ENCODE measurements at places on chromosomes 4 and X.

- no peak for DNase-seq
These were observed at the start of gene NAT8L for GRCh38 chr4:2059046-2059725. Gene NAT8L (plus strand): TSS chr4:2059327. CDS start chr4:2059512, 185 bp downstream.

- no peak for DNase-seq
These were observed 8.4 kb upstream of the ELF4 start for GRCh38 chrX:130118441-130119311.

DNA sequence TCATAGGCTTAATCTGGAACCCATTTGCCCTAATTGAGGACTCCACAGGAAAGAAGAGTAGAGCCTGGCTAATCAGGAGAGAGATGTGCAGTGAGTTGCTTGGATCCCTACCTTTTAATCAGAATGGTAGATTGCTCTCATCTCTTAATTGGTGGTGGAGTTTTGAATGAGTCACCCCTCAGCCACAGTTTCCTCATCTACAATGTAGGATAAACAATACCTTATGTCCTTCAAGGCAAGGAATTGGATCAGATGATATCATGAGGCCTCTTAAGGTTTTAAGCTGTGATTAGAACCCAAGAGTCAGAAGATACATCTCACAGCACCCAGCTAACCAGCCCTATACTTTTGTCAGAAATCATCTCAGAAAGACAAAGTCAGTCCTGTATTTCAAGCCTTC, 39.1 kb downstream of the PDGFRA start:
- DNase-seq, result no peak

GRCh38 chrX:3501833-3502535, 155.5 kb upstream of the MXRA5 start:
- DNase-seq, result no peak

- no peak for DNase-seq
These were observed 937.6 kb upstream of the SLIT2 start for GRCh38 chr4:19314116-19314515.

DNA sequence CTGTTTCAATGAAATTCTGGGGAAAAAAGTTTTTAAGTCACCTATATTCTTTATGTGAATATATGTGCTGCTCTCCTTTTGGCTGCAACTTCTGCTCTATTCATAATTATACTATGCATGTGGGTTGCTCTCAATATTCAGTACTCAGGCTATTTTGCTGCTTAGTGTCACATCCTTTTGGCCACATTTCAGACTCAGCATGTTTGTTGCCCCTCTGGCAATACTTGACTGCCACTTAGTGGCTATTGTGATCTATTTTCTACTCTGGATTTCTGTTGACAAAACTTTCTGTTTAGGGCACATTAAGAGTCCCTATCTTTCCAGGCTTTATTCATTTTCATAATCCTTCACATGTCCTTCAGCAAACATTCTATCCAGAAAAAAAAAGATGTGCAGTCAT, 15.8 kb upstream of the CT45A1 start:
- no peak for DNase-seq

DNA sequence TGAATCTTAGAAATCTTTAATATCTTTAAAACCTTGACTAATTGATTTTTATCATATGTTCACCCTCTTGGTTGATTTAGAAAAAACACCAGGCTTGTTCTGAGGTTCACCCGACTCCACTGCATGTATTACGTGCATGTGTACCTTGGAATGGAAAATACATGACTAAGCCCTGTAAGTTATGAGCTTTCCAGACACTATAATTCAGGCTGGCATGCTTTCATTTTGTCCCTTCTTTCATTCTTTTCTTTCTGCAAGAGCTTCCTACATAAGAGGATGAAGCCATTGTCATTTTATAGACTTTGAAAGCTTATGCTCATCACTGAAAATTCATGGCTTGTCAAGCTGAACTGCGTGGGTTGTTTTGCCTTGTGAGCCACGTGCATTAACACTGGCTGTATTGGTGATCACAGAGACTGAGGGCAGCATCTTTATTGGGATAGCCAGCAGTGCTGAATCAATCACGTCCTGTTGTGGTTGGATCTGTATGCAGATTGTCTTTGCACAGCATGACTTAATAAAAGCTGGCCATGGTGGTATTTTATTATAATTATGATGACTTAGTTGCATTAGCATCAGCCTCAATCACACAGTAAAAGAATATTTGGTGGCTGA, 141.9 kb downstream of the SLIT2 start:
- DNase-seq, result no peak

GRCh38 chrX:35339796-35340195, 397.2 kb downstream of the FAM47B start:
- no peak for DNase-seq

DNA sequence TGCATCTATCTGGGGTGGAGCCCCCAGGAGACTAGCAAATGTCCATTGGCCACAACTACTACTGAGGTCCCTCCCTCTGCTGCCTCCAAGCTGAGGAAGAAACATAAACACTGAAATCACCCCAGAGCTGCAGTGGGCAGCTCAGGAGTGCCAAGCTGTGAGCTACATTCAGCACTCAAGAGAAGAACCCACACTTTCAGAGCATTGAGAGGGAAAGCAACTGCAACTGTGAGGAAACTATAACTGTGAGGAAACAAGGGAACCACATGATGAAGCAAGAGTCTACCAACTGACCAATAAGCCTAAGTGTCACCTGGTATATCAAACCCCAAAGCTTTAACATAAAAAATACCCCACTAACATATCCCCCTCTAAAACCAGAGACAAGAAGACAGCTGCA, 373.5 kb upstream of the TACR3 start:
- DNase-seq, result no peak

DNA sequence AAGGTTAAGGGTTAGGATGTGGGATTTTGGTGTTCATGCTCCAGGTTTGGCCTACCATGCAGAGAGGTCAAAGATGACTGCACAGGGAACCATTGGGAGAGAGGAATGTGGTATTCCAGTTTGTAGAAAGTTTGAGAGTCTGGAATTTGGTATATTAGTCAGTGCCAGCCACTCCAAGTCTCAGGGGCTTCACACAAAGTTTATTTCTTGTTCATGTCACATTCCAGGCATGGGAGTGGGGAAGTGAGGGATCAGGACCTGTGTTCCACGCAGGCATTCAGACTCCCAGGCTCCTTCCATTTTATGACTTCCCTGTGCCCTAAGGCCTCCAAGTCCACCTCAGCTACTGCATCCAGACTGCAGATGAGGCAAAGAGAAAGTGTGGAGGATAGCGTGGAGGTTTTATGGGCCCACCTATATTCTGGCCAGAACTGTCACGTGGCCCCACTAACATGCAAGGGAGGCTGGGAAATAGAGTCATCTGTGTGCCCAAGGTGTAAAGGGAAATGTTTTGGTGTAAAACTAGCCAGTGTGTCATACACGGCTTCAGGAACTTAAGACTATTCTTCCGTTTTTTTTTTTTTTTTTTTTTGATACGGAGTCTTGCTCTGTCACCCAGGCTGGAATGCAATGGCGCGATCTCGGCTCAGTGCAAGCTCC, 140.6 kb upstream of the SCML1 start:
- no peak for DNase-seq

DNA sequence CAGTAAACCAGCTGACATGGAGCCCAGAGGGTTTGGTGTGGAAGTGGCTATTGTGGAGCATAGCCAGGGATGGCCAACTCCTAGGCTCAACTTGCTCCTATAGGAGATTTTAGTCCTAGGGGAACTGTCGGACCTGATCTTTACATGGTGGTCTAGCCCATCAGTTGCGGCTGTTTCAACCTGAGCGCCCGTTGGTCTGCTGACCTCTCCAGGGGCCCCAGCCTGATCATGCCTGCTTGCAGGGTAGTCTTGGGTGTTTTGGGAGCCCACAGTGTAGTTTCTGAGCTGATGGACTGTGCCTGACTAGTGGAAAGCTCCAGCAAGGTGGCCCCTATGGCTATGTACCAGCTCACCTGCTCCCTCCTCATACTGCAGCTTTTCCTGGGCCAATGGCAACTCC, 597.0 kb downstream of the IQCM start:
- no peak for DNase-seq

DNA sequence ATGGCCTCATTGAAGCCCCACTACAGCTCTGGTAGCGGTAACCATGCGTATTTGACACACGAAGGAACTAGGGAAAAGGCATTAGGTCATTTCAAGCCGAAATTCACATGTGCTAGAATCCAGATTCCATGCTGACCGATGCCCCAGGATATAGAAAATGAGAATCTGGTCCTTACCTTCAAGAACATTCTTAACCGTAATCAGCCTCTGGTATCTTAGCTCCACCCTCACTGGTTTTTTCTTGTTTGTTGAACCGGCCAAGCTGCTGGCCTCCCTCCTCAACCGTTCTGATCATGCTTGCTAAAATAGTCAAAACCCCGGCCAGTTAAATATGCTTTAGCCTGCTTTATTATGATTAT, 876 bp downstream of the HPRT1 start:
- DNase-seq, result no peak

GRCh38 chrX:143340190-143340589, 177.1 kb downstream of the SPANXN3 start:
- no peak for DNase-seq

- DNase-seq, result no peak
These were observed 32.4 kb downstream of the PRDX4 start for GRCh38 chrX:23699636-23700194.

GRCh38 chr4:3444351-3445110, 2.8 kb downstream of the HGFAC start:
- DNase-seq, result no peak

GRCh38 chr4:10107111-10108091, 9.2 kb downstream of the WDR1 start:
- peak; percentile 26 for DNase-seq

DNA sequence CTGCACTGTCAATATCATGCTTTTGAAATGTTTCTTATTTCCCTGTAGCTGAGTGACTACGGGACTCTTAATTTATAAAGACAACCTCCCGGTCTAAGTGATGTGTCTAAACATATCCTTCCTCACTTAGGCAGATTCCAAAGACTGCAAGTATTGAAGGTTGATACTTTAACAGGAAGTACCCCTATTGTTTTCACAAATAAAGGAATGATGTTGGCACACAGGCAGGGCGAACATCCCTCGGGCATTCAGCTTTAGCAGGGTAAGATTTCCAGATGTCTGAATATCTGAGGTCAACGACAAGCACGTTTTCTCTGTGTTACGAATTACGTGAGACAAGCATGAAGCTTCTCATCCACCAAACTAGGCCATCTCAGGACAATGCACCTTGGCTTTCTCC, 638.0 kb upstream of the FRG1 start:
- no peak for DNase-seq

- DNase-seq, result no peak
These were observed 211.4 kb downstream of the LDB2 start for GRCh38 chr4:16687011-16687410.

DNA sequence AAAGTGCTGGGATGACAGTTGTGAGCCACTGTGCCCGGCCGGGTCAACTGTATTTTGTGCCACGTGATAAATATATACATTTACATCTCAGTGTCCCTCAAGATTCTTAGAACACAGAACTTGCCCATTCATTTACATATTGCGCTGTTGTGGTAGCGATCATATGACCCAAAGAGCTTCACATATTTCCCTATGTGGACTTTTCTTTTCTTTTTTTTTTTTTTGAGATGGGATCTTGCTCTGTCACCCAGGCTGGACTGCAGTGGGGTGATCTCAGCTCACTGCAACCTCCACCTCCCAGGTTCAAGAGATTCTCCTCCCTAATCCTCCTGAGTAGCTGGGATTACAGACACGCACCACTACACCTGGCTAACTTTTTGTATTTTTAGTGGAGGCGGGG, 180.7 kb downstream of the DHRSX start:
- DNase-seq, result no peak

- no peak for DNase-seq
These were observed 119.7 kb upstream of the NUDT6 start for GRCh38 chr4:123042095-123042494.

DNA sequence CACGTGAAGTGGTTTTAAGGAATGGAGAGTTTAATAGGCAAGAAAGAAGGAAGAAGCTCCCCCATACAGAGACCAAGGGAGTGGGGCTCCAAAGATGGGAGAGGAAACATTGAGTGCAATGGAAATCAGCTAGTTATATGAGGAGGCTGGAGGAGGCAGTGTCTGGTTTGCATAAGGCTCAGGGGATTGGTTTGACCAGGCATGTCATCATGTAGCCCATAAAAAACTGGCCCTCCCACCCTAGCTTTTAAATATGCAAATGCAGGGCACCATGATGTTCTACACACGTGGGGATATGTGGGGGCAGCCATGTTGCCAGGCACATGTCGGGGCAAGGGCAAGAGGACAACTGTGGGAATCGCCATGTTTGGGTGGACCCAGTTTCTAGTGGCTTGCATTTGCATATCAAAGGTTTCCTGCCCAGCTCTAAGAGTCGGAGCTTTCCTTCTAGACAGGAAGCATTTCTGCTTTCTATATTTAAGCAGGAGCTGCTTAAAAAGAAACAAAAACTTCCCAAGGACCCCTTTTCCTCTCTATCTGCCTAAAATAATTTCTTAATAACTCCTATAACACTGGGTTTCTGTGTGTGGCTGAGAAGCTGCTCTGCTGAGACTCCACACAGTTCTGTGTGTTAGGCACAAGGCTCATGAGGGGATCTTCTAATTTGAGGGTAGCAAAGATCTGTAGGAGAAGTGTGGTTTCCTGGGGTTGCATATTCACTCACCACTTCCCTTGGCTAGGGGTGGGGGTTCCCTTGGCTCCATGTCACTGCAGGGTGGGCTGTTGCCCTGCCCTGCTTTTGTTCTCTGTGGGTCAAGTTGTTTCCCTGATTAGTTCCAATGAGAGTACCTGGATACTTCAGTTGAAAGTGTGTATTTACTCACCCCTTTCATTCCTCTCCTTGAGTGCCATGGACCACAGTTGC, 113.5 kb downstream of the VSIG4 start:
- DNase-seq, result no peak

DNA sequence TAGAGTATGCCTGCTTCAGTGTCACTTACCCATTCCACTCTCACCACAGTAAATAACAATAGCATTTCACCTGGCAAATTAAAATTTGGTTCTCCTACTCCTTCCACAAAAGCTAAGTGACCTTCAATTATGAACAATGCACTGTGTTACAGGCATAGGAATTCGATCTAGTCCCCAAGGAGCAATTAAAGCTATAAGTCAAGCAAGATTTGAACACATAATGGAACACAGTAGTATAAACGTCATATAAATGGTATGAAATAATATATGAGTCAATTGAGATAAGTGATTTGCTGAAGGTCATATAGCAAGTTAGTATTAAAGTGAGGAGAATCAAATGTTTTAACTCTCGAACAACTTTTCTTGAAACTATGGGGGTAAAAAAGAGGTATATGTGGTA, 65.8 kb downstream of the ARAP2 start:
- no peak for DNase-seq

DNA sequence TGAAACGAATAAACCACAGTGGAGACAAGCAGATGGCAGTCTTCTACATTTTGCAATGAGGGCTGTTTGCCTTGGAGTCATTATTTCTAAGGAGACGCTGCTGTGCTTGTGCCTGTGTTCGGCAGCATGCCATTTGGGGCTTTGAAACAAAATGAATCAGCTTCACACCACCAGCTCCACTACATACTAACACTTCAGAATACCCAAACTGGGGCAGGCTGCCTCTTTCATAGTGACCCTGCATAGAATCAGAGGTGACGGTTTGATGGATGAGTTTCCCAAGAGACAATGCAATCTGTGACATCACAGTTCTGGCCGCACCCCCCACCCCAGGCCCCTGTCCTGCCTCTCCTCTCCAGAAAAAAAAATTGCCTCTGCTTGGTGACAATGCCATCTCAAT, 57.1 kb upstream of the MID1 start:
- no peak for DNase-seq

Data from HS-5 (cell line).